ENCODE measurements at places on chromosomes 4 and X. TPM values are rescaled to one million over a fixed set of nuclear protein-coding genes. Genes with fewer than 3 reads are reported as not detected.

VEGFC gene
- 3.5 TPM for total RNA-seq

SSX2B gene
- not detected for total RNA-seq

TEX13B gene
- total RNA-seq: not detected

IL2 gene
- total RNA-seq: not detected

FANCB gene
- 11.3 TPM for total RNA-seq

MUC7 gene
- total RNA-seq: not detected

PPP2R2C gene
- 111 TPM for total RNA-seq

ZCCHC13 gene
- total RNA-seq: not detected

FAT4 gene
- 35.3 TPM for total RNA-seq

PAGE5 gene
- total RNA-seq: not detected

HADH gene
- total RNA-seq: 14.1 TPM

WDR17 gene
- total RNA-seq: 84.2 TPM

FGG gene
- total RNA-seq: not detected

ESX1 gene
- not detected for total RNA-seq

VCX3A gene
- not detected for total RNA-seq

ATOH1 gene
- not detected for total RNA-seq

KLF3 gene
- 17.3 TPM for total RNA-seq

CXorf65 gene
- total RNA-seq: not detected

Data from diencephalon (tissue), 1 donor.